ENCODE measurements at places on chromosomes 2 and 18.

- DNase-seq = no peak
Observed at GRCh38 chr18:3402982-3403451, 47.0 kb upstream of the TGIF1 start.

DNA sequence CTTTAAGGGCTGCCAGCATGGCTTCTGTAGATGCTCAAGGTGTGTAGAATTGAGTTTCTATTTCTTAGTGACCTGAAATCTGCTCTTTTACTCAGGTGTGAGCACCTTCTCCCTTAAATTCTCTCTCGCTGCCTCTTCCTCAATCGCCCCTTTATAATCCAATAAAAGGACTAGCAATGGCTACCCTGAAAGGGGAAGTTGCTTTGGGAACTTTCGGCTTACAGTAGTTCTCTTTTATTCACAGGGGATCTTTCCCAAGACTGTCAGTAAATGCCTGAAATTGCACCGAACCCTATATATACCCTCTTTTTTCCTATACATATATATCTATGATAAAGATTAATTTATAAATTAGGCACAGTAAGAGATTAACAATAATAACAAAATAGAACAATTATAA is 121.8 kb downstream of the ACTR3 start:
- DNase-seq = no peak

DNA sequence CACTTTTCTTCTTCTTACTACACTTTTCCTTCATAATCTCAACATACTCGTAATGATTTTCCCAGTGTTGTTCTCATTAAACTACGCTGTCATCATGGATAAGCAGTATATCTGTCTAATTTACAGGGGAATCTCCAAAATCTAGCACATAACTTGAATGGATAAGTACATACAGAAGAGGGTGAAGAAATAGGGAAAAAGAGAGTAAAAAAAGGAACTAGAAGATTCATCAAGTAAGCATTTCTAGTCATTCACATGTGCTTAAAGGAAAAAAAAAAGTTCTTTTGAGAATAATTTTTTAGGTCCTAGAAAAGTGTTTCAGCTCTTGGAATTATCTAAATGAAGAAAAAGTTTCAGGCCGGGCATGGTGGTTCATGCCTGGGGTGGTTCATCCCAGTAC is 51.6 kb downstream of the SRBD1 start:
- DNase-seq = no peak

GRCh38 chr2:30639836-30640235 is 167.4 kb downstream of the CAPN13 start:
- no peak for DNase-seq

GRCh38 chr2:233055362-233055761 is 4.8 kb upstream of the INPP5D start:
- DNase-seq = no peak

DNA sequence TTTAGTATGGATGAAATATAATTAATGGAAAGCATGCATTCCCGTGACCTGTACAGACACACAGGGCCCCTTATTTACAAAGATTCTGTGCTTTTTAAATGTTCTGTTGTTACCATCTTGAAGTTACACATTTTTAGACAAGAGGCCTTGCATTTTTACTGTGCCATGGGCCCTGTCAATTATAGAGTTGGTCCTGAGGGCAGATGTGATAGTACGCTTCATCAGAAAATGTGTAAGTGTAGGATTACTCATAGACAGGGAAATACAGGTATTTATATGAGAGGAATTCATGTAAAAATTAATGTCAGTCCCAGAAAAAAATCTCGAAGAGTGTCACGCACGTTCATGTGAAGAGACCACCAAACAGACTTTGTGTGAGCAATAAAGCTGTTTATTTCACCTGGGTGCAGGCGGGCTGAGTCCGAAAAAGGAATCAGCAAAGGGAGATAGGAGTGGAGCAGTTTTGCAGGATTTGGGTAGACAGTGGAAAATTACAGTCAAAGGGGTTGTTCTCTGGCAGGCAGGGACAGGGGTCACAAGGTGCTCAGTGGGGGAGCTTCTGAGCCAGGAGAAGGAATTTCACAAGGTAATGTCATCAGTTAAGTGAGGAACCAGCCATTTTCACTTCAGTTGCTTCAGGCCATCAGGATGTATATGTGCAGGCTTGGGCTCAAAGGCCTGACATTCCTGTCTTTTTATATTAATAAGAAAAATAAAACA is 12.2 kb upstream of the ALPK2 start:
- DNase-seq = no peak
